A375 (cell line): ENCODE measurements at places on chromosomes 16 and 17. TPM values are rescaled to one million over a fixed set of nuclear protein-coding genes. Genes with fewer than 3 reads are reported as not detected.

Gene HOXB2
- 30.9 and 35.6 TPM in 2 replicates for total RNA-seq

Gene SSTR5
- not detected in 2 replicates for total RNA-seq

Gene MPP2
- total RNA-seq = 3.6 and 5.7 TPM in 2 replicates

Gene KCNJ16
- not detected in 2 replicates for total RNA-seq

Gene TACO1
- total RNA-seq = 30.1 and 30.6 TPM in 2 replicates

Gene HOXB8
- 15.1 and 27.5 TPM in 2 replicates for total RNA-seq

Gene ZKSCAN2
- 9.7 and 9.9 TPM in 2 replicates for total RNA-seq

Gene FA2H
- total RNA-seq = not detected in 2 replicates

Gene RTN4RL1
- 0.03 TPM in 1 of 2 replicates, not detected in the other for total RNA-seq

Gene ZSCAN32
- 11.1 and 12.6 TPM in 2 replicates for total RNA-seq

Gene TMEM106A
- total RNA-seq = 2.0 and 2.3 TPM in 2 replicates

Gene HCRT
- not detected in 2 replicates for total RNA-seq

Gene C17orf75
- 45.4 and 63.0 TPM in 2 replicates for total RNA-seq

Gene AURKB
- total RNA-seq = 114 and 116 TPM in 2 replicates

Gene RDM1
- total RNA-seq = 3.1 and 4.3 TPM in 2 replicates

Gene ABCA10
- total RNA-seq = 12.7 and 15.4 TPM in 2 replicates

Gene CCL4
- 0.72 TPM in 1 of 2 replicates, not detected in the other for total RNA-seq

Gene TAOK1
- total RNA-seq = 29.6 and 37.1 TPM in 2 replicates

Gene ENO3
- total RNA-seq = 7.2 and 8.6 TPM in 2 replicates

Gene ANKS4B
- not detected in 2 replicates for total RNA-seq

Gene SLC2A4
- total RNA-seq = 0.05 TPM in 1 of 2 replicates, not detected in the other

Gene CHST4
- not detected in 2 replicates for total RNA-seq

Gene CLEC10A
- total RNA-seq = not detected in 2 replicates

Gene SLC38A8
- total RNA-seq = not detected in 2 replicates

Gene PRSS33
- total RNA-seq = 12.7 and 14.9 TPM in 2 replicates

Gene LCAT
- 3.4 and 4.7 TPM in 2 replicates for total RNA-seq

Gene CDRT15L2
- not detected in 2 replicates for total RNA-seq

Gene SRCIN1
- total RNA-seq = 4.2 TPM in 2 replicates

Gene TBX2
- total RNA-seq = 11.5 and 13.1 TPM in 2 replicates

Gene ITGAD
- total RNA-seq = 0.19 TPM in 1 of 2 replicates, not detected in the other

Gene KCNH6
- not detected in 2 replicates for total RNA-seq

Gene GP1BA
- total RNA-seq = not detected in 2 replicates

Gene GCGR
- total RNA-seq = not detected in 2 replicates

Gene ELMO3
- total RNA-seq = 1.6 and 3.5 TPM in 2 replicates

Gene KRTAP2-3
- 0.29 TPM in 1 of 2 replicates, not detected in the other for total RNA-seq

Gene TP53TG3C
- total RNA-seq = 0.90 and 1.1 TPM in 2 replicates

Gene KRTAP2-1
- not detected in 2 replicates for total RNA-seq

Gene CCL16
- not detected in 2 replicates for total RNA-seq

Gene CPHXL2
- total RNA-seq = not detected in 2 replicates

Gene SMIM22
- total RNA-seq = not detected in 2 replicates

Gene NPIPA8
- not detected in 2 replicates for total RNA-seq

Gene ANKFN1
- 3.1 and 4.6 TPM in 2 replicates for total RNA-seq

Gene ZNF689
- total RNA-seq = 8.7 and 11.5 TPM in 2 replicates

Gene DBNDD1
- total RNA-seq = 8.2 and 10.7 TPM in 2 replicates

Gene CXCL16
- total RNA-seq = 4.0 and 4.1 TPM in 2 replicates

Gene MT1H
- total RNA-seq = not detected in 2 replicates

Gene CLDN7
- total RNA-seq = 0.49 and 0.50 TPM in 2 replicates

Gene FOXN1
- 0.11 TPM in 1 of 2 replicates, not detected in the other for total RNA-seq

Gene KIF2B
- total RNA-seq = not detected in 2 replicates
